Hepatic stellate cell (primary cell): ENCODE measurements at places on chromosomes 2 and 18.

- DNase-seq = no peak
Measured at GRCh38 chr18:42977982-42978637, 137.4 kb downstream of the RIT2 start.

DNA sequence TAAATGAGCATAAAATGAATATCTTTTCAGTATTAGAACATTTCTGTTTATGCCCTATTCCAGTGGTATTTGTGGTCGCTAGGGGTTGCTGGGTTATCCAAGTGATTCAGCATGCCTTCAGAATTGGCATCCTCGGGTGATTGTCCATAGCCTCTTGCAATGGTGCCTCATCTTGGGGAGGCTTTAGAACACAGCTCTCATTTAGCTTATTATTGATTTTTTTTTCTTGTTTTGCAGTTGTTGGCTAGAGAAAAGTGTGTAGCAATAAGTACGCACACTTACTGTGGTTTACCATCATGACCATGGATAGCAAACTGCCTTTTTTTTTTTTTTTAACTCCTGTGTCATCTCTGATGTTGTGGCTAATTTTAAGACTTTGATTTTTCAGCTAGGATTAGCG, 33.6 kb downstream of the PLEKHA3 start:
- DNase-seq = no peak

GRCh38 chr2:3670376-3670775, 12.4 kb downstream of the ALLC start:
- DNase-seq = no peak

GRCh38 chr18:49976795-49977560, 163.6 kb upstream of the ACAA2 start:
- no peak for DNase-seq

- no peak for DNase-seq
Measured at GRCh38 chr2:108905176-108905575, 83.8 kb downstream of the EDAR start.
